ENCODE measurements at places on chromosomes 5 and 9. TPM values are rescaled to one million over a fixed set of nuclear protein-coding genes. Genes with fewer than 3 reads are reported as not detected.

ZNG1A gene
- total RNA-seq: 11.9 TPM

DNAJB5 gene
- 36.2 TPM for total RNA-seq

- DNase-seq: no peak
Measured at GRCh38 chr5:34499001-34499734, 157.0 kb upstream of the RAI14 start.

GRCh38 chr9:7130266-7130820 is 372.6 kb downstream of the KDM4C start:
- no peak for DNase-seq

DNA sequence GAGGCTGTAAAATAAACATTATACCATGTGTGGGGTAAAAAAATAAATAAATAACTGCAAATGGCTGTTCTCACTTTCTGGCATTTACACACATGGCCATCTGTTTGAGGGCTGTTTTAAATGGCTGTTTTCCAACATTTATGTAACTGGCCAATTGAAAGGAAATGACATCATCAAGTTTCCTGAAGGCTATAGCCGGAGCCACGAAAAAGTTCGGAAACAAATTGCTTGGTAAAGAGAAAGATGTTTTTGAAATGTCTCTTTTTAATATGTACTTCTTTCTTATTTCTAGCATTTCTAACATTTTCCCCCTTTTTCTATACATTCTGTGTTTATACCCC is 95.4 kb upstream of the DAB2 start:
- DNase-seq: no peak

DNA sequence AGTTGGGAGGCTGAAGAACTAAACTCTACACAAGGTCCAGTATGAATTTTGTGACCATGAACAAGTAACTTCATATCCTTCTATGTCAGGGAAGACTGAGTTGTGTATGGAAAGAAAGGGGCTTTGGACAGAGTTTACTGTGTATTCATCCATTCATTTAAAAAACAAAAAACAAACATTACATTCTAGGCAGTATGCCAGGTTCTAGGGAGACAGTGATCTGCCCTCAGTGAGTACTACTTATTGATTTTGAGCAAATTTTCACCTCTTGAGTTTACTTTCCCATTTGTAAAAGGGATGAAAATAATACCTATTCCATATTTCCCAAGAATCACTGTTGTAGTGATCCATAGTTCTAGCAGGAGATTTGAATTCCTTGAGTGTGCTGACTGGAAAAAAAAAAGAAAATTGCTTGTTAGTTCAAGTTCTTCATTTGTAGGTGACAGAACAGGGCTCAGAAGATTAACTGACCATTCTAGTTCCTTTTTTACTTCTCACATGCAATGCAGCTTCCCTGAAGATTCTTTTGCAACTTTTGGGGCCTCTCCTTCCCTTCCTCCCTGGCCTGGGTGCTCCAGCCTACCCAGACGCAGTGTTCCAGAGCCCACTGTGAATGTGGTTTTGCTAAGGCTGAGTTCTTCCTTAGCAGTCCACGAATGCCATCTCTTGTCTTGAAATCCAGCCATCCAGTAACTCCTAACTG is 2.6 kb upstream of the GAPVD1 start:
- no peak for DNase-seq

DNA sequence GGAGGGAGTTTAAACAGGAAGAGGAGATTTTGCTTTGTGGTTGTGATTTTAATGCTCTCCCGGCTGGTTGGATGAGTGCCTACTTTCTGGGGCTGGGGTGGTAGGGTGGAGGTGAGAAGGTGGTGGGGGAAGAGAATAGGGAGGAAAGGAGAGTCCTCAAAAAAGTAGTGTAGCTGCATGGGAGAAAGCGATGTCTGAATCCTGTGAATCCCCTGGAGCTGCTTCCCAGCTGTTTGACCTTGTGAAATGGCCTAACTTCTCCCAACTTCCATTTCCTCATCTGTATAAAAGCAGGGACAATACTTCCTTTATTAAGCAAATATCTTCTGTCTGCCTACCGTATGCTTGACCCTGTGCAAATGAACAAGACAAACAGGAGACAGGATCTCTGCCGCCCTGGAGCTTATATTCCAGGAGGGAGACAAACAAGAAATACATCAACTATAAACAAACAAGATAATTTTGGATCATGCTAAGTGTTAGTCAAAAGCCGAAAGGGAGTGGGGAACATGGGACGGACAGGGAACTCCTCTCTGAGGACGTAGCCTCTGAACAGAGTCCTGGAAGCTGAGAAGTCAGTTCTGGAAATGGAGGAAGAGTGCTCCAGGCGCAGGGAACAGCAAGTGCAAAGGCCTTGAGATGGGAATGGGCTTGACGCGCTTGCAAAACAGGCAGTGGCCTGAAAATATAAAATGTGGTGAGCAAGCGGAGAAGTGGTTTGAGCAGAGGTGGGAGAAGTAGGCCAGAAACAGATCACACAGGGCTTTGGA is 103.5 kb downstream of the SPRY4 start:
- no peak for DNase-seq

GRCh38 chr5:166672431-166672830 is 1619.0 kb upstream of the WWC1 start:
- no peak for DNase-seq

DNA sequence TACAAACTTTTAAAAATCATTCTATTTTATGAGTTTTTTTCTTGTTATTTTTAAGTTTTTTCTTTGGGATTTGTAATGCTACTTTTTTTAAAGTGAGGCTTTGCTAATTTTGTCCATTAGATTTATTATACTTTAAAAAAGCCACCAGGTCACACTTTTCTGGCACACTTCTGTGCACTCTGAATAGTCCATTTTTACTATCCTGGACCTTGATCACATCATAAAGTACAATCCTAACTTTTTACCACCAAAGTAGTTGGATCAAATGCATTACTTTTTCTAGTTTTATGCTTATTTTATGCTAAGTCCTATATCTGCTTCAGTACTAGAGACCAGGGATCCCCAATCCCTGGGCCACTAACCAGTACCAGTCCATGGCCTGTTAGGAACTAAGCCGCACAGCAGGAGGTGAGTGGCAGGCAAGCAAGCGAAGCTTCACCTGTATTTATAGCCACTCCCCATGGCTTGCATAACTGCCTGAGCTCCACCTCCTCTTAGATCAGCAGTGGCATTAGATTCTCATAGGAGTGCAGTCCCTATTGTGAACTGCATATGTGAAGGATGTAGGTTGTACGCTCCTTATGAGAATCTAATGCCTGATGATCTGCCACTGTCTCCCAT is 16.0 kb downstream of the FRRS1L start:
- no peak for DNase-seq

GRCh38 chr5:82425591-82425990 is 147.4 kb upstream of the RPS23 start:
- no peak for DNase-seq

Measured in left ventricle myocardium superior (tissue), 1 donor.